ENCODE measurements at places on chromosomes 1 and 21.

GRCh38 chr1:71920556-71920955 is 361.8 kb downstream of the NEGR1 start:
- no peak for DNase-seq

GRCh38 chr1:226958300-226958699 is 18.2 kb downstream of the COQ8A start:
- DNase-seq: no peak

DNA sequence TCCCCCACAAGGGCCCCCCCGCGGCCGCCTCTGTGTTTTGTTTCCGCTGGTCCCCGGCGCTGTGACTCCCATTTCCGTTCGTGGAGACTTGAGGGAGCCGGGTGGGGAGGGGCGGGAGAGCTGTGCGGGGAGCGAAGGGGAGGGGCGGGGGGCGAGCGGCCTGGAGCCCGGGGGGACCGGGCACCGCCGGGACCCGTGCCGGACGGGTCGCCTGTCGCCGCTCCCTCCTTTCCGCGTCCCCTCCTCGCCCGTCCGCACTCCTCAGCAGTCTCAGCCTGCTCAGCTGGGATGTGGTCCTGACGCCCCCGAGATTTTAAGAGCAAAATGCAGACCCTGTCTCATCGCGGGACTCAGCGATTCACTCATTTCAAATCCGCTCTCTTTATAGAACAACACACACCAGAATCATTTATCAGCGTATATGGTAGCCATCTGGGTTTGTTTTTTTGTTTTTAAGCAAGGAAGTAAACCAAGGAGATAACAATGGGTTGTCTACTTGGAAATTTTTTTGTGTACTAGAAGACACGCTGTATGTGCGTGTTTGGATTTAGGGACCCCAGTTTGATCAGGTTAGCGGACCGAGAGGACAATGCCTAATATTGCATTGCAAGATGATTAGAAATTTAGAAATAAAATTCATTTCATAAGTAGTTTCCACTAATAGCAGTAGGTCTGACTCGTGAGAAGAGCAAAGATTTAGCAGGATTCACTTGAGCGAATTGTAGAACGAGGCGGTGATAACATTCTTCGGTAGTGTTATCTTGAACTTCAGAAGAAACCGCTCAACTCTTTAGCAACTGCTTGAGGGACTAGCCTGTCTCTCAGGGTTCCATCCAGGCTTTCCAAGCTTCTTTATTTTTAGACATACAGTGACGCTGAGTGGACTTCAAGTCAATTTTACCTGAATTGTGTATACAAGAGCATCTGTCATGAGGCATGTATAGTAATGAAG is 1.1 kb downstream of the GABPA start:
- peak; percentile 78 for DNase-seq

- DNase-seq: no peak
These were observed 15.5 kb downstream of the PPP1R15B start for GRCh38 chr1:204396015-204396583.

DNA sequence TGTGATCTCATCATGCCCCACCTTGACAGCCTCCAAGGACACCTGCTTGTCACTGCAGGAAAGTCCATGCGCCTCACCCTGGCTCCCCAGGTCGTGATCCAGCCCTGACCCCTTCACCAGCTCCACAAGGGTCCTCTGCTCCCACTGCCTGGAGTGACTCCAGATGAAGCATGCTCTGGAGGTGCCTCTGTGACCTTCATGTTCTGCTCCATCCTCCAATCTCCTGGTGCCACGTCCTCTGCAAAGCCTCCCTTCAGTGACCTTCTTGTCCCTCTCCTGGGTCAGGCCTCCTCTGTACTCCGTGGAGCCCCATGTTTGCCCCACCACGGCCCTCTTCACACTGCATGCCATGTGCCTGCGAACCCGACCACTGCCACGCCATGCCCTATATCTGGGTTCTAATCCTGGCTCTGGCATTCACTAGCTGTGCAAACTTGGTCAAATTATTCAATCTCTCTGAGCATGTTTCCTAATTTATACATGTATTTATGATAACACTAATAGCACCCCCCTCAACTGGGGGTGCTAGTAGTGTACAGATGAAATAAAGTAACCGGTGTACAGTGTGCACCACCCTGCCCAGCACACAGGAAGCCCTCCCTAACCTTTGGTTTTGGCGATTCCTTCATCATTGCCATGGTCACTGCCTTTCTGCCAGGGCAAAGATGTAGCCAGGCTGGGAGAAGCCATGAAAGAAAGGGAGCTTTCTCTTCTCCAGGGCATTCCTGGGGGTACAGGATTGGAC is 77.4 kb downstream of the STUM start:
- no peak for DNase-seq

- DNase-seq: peak; percentile 28
These were observed 122.3 kb downstream of the GALNT2 start for GRCh38 chr1:230189341-230189740.

- no peak for DNase-seq
These were observed 59.8 kb upstream of the CACYBP start for GRCh38 chr1:174939775-174940545.

DNA sequence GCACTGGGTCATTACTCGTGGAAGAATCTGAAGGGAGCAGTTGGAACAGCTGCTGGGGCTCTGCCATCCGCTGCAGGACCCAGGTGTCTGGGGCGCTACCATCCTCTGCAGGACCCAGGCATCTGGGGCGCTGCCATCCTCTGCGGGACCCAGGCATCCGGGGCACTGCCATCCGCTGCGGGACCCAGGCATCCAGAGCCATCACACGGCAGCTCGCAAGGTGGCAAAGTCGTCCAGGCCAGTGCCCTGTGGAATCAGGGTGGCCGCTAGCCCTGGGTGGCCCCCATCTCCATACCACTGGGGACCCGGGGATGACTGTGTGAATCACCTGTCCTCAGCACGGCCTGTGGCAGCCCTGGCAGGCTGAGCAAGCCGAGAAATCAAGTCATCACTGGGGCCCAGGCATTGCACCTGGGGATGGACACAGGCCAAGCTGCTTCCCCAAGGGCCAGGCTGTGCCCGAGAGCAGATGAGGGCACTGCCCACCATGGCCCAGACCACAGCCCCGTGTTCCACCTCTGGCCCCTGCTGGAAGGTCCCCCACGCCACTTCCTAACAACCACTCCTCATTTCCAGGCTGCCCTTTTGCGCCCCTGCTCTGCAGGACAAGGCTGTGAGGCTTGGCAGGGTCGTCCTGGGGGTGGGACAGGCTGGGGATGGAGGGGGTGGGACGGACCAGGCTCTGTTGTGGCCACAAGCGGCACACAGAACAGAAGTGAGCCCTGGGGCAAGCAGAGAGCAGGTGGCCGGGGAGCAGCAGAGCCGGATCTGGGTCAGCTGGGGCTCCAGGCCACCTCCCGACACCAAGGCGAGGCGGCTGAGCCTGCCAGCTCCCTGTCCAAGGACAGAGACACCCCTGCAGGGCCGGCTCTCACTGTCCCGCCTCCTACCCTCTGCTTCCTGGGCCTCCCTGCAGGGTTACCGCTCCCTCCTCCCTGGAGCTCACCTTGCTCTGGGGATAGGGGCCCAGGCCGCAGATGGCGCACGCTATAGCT is 12.7 kb downstream of the GABRD start:
- DNase-seq: no peak

GRCh38 chr1:110148961-110149360 is 1.3 kb upstream of the SLC6A17 start:
- DNase-seq: no peak

DNA sequence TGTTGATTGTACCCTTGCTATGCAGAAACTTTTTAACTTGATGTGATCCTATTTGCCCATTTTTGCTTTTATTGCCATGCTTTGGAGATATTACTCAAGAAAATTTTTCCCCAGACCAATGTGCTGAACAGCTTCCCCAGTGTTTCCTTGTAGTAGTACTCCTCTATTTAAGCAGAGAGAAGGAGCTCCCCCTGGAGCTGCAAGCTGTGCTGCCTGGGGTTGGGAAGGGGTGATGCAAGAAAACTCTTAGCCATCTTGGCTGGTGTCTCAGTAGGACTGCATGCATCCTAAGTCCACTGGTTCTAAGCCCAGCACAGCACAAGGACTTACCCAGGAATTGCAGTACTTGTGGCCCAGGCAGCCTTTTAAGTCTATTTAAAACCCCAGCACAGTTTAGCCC is 121.6 kb downstream of the NTMT2 start:
- no peak for DNase-seq

DNA sequence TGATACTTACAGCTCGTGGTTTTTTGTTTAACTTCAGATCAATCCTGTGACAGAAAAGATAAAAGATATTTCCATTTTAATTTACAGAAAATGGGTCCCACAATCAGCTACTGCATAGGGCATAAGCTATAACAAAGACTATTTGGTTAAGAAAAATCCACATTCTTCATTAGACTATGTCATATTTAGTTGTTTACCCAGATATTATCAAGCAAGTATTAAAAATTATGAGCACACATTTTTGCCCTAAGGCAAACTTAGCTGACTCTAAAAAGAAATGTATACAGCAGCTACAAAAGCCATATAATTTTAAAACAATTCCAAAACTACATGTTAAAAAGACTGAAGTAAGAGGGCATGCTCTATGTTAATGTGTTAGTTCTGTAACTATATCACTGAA is 18.7 kb downstream of the MEAF6 start:
- no peak for DNase-seq

- DNase-seq: no peak
These were observed 1.0 kb downstream of the LYST start for GRCh38 chr1:235865565-235866204.

GRCh38 chr1:217747156-217747769 is 116.1 kb downstream of the SPATA17 start:
- DNase-seq: no peak

DNA sequence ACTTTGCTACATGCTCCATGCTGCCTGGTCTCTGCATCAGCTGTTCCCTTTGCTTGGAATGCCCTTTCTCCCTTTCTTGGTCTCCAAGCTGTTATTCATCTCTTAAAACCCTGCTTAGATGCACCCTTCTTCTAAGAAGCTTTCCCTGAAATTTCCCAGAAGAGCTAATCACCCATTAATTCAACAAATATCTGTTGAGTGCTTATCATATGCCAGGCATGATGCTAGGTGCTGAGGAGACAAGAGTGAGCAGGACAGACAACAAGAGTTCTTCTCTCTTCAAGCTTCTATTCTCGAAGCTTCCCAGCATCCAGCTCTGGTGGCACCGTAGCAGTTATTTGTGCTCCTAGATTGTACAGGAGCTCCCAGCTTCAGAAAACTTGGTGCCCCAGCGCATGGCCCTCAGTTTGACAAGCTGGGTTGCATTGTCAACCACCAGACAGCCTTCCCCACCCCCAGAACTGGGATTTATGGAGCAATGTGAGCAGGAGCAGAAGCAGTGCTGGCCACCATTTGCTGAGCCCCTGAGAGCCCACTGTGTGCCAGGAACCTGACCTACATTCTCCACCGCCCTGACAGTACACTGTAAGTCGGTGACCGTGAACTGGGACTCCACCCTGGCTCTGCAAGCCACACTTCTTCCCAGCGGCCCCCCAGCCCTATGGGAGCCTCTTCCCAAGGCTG is 68.0 kb upstream of the ACOT11 start:
- no peak for DNase-seq

DNA sequence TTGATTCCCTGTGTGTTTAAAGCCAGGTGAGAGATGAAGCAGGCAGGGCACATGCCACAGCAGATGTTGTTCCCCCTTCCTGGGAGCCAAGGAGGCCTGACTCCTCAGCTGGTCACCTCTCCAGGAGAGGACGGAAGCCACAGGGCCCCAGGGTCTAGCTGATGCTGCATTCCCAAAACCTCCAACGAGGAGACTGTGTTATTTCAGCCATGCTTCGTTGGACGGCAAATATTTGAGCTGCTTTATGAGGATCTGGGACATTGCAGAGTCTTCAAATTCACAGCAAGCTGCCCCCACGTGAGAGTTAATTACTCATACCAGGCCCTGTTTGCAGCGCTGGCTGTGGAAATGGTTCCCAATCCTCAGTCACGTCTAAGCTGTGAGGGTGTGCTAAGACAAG is 85.3 kb downstream of the CDC7 start:
- DNase-seq: no peak

GRCh38 chr1:26693599-26694572 is 1.9 kb upstream of the ARID1A start:
- DNase-seq: no peak

DNA sequence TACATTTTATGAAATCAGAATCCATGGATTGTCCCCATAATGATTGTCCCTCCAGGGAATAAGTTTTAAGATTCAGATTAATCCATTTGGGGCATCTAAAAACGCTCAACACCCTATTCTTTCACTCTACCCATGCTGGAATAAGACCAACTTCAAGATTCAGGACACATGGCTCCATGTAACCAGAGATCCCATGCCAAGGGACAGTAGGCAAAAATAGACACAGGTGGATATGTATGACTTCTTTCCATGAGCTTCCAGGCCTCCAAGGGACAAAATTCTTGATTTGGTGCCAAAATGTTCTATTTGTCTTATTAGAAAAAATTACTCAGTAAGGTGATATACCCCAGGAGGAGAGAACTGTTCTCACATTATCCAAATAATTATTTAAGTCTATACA is 178.8 kb downstream of the NRIP1 start:
- no peak for DNase-seq

- no peak for DNase-seq
These were observed 138.5 kb upstream of the ZNHIT6 start for GRCh38 chr1:85846706-85847105.

DNA sequence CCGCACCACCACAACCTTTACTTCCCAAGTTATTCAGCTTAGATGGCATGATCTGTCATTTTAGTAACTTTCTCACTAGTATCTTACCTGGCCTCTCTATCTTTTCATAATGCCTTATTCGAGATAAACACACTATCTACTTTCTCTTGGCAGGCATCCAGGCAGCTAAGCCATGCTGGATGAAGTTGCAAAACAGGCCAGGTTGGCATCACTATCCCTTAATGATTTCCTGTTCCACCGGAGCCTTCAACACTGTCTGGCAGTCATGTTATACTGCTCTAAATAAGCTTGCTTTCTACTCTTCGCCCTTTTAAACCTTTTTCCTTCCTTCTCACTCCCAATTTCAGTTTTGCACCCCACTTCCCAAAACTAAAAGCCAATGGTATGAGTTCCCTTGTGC is 12.0 kb upstream of the KCNH1 start:
- DNase-seq: no peak
